ENCODE measurements at places on chromosomes 6 and 20.

GRCh38 chr6:52649536-52650160, 21.3 kb upstream of the TMEM14A start:
- no peak overlapping the region for H3K27ac ChIP-seq
- no peaks in the 10 kb centered on the region for H3K27me3 ChIP-seq
- H3K4me1 ChIP-seq: no peaks in the 10 kb centered on the region
- H3K4me3 ChIP-seq: no peak overlapping the region

- no peaks in the 10 kb centered on the region for H3K27me3 ChIP-seq
- H3K4me1 ChIP-seq: no peaks in the 10 kb centered on the region
- no peaks in the 10 kb centered on the region for H3K36me3 ChIP-seq
- DNase-seq: no peak
- no peak overlapping the region for H3K27ac ChIP-seq
These were observed 12.9 kb downstream of the OR2A4 start for GRCh38 chr6:131688286-131688685.

DNA sequence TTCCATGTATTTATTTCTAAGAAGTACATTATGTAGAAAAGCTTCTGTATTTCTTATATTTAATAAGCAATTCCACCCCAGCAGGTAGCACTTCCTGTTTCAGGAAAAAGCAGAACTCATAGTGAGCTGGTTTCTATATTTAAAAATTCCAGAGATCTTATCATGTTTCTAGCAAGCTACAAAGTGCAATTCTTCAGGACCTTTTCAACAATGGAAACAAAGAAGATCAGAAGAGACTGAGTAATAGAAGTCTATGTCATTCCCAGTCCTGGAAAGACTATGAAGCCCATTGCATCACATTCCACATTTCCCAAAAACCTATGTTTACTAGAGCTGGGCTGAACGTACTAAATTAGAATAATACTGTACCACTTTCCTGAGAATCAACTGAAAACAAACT, 302.6 kb upstream of the NRSN1 start:
- no peak overlapping the region for H3K4me3 ChIP-seq
- H3K27me3 ChIP-seq: no peaks in the 10 kb centered on the region
- no peak overlapping the region for H3K27ac ChIP-seq
- no peaks in the 10 kb centered on the region for H3K36me3 ChIP-seq
- DNase-seq: no peak

- no peak overlapping the region for H3K27ac ChIP-seq
- DNase-seq: peak; percentile 6
- H3K4me3 ChIP-seq: no peak overlapping the region
- no peaks in the 10 kb centered on the region for H3K27me3 ChIP-seq
- H3K36me3 ChIP-seq: no peaks in the 10 kb centered on the region
- no peaks in the 10 kb centered on the region for H3K4me1 ChIP-seq
These were observed 241.9 kb downstream of the ADGRB3 start for GRCh38 chr6:68876792-68877493.

DNA sequence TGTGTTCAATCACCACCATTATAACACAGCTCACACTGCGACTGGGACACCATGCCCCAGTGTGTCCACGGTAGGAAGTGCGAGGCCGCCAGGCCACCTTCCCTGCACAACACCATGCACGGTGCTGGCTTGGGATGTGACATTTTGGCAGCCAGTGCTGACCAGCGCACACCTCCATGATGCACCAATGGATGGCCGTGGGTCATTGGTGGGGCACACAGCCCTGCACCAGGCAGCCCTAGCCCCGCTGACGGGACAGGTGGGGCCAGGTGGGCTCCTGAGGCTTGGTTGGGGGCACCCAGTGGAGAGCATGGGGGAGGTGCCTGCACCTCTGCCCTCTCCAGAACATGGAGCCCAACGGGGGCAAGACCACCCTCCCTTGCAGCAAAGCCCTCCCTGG, 18.2 kb upstream of the FRMD1 start:
- H3K4me3 ChIP-seq: no peak overlapping the region
- no peaks in the 10 kb centered on the region for H3K36me3 ChIP-seq
- no peak overlapping the region for H3K27ac ChIP-seq
- no peaks in the 10 kb centered on the region for H3K4me1 ChIP-seq
- H3K27me3 ChIP-seq: peaks cover 12% of the 10 kb centered on the region

DNA sequence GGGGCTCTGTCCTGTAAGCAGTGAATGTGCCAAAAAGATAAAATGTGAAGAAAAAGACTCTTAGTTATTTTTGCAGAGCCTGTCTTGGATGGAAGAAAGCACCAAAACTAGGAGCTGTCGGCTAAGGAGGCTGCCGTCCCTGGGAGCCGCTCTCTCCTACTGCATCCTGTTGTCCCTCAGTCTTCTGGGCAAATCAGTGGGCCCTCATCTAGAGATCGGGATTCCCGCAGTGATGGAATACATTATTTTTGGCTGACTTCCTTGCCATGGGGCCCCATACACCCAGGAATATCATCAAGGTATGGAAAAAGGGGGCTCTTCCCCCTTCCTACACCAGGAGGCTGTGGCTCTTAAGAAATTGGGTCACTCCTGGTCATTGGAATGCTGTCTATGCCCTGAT, 3.2 kb downstream of the TTLL2 start:
- H3K4me3 ChIP-seq: no peak overlapping the region
- no peaks in the 10 kb centered on the region for H3K36me3 ChIP-seq
- no peak overlapping the region for H3K27ac ChIP-seq
- no peaks in the 10 kb centered on the region for H3K4me1 ChIP-seq
- DNase-seq: no peak

DNA sequence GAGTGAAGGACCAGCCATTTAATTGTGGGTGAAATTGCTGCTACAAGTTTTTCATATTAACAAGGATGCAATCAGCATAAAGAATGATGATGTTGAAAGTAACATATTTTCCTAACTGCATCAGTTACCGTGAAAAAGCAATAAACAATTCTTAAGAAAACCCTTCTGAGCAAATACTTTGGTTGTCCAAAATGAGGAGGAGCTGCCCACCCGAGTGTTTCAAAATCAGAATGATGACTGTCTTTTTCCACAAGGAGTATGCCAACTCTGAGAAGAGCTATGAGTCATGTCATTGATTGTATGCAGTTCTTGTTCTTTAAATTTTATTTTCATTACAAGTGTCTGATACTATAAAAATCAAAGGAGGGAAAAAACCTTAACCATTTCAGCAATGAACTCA, 470.5 kb downstream of the COL12A1 start:
- peak overlapping the region; percentile 27 for H3K27ac ChIP-seq
- peak; percentile 85 for DNase-seq
- no peak overlapping the region for H3K4me3 ChIP-seq

DNA sequence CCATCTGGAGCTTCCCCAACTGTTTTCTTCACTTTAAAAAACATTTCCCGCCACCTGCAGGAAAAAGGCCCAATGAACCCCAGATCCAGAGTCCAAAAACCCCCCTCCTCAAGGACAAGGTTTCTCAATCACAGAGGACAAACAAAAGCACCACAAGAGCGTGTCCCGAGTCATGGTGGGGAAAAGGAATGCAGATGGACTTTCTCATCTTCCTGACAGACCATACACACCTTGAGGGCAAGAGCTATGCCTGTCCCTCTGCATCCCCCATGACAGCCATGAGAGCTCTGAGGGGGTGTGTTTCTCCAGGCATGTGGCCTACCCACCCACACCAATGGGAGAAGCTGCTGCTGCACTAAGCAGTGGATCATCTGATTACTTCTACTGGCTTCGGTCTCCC, 9.0 kb downstream of the PEX6 start:
- no peak overlapping the region for H3K4me3 ChIP-seq
- no peak overlapping the region for H3K27ac ChIP-seq
- H3K27me3 ChIP-seq: no peaks in the 10 kb centered on the region
- no peaks in the 10 kb centered on the region for H3K36me3 ChIP-seq
- DNase-seq: no peak
- peaks cover 6% of the 10 kb centered on the region for H3K4me1 ChIP-seq

- DNase-seq: no peak
- peaks cover 20% of the 10 kb centered on the region for H3K4me1 ChIP-seq
- H3K36me3 ChIP-seq: no peaks in the 10 kb centered on the region
These were observed 91.8 kb downstream of the INSM1 start for GRCh38 chr20:20459726-20460125.

DNA sequence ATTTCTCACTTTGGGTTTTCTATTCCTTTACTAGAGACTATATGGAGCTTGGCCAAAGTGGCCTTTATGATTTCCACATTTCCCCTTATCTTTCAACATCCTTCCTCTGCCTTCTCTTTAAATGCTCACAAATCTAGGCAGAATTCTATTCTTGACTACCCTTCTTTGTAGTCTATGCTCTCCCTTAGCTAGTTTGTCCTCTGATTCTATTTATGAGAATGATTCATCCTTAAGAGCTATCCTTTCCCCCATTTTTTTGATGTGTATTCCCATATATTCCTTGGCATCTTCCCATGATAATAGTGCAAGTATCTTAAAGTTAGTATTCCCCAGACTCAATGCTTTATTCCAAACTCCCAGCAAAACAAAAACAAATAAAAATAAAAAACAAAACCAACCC, 53.1 kb downstream of the IL20RA start:
- no peak overlapping the region for H3K27ac ChIP-seq
- DNase-seq: no peak
- H3K36me3 ChIP-seq: no peaks in the 10 kb centered on the region
- peaks cover 10% of the 10 kb centered on the region for H3K27me3 ChIP-seq
- peaks cover 6% of the 10 kb centered on the region for H3K4me1 ChIP-seq
- no peak overlapping the region for H3K4me3 ChIP-seq

DNA sequence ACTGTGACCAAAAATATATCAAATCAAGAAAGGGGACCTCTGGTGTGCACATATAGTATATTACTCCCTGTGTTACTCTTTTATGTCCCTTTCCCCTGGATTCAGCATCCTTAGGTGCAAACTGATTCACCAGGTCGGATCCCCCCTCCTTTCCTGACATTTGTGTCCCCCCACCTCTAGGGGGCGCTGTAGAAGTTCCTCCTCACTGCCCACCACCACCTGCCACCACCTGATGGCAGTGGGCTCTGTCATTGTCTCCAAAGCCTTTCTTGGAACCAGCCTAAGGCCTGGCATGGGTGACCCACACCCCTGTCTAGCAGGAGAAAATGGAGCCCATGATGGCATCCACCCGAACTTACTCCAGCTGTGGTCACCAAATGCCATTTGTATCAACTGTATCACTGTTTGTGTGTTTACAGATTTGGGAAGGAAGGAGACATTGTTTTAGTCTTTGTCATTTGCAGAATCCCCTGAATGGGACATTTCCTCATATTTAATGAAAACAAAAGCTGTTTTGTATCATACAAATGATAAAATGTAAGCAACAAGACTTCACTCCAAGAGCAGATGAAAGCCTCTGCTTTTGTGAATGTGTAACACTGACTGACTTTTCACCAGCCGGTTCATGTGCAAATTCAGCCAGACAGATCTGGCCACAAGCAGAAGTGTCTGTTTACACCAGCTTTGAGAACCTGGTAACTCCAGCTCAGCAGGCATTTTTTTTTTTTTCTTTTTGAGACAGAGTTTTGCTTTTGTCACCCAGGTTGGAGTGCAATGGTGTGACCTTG, 66.2 kb downstream of the ARMC2 start:
- DNase-seq: no peak
- no peaks in the 10 kb centered on the region for H3K27me3 ChIP-seq
- H3K36me3 ChIP-seq: no peaks in the 10 kb centered on the region
- H3K4me3 ChIP-seq: no peak overlapping the region
- no peak overlapping the region for H3K27ac ChIP-seq

DNA sequence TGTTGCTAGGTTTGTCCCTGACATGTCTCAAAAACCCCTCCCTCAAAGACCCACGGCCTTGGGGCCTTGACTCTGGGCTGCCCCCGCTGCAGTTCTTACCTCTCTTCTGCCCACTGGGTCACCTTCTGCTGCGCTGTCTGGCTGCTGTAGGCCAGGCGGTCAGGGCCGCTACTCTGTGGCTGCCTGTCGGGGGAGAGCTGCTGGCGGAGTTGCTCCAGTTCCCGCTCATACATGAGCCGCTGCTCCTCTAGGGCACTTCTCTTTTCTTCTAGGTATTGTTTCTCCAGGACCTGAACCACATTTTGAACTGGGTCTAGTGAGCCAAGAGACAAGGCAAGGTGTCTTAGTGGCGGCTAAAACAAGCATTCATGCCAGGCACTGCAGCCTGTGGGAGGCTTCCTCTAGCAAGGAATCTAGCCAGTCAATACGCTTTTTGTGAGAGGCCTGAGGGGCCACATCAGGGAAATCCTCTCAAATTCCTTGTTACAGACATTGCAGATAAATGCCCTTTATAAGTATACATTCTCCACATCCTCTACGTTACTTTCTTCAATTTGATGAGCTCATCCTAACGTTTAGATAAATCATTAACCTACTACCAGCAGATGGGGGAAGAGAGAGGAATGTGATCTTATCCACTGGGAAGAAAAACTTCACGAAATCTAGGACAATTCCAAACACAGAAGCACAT, 110.3 kb upstream of the NUP153 start:
- H3K4me3 ChIP-seq: no peak overlapping the region
- H3K27me3 ChIP-seq: no peaks in the 10 kb centered on the region
- H3K4me1 ChIP-seq: no peaks in the 10 kb centered on the region
- no peak for DNase-seq
- H3K36me3 ChIP-seq: peaks cover 6% of the 10 kb centered on the region

- H3K4me3 ChIP-seq: no peak overlapping the region
- H3K27ac ChIP-seq: no peak overlapping the region
- peaks cover 3% of the 10 kb centered on the region for H3K4me1 ChIP-seq
- DNase-seq: no peak
- no peaks in the 10 kb centered on the region for H3K27me3 ChIP-seq
These were observed 144.8 kb downstream of the GJA10 start for GRCh38 chr6:90038961-90039653.

GRCh38 chr6:81304466-81304865, 448.0 kb downstream of the TENT5A start:
- no peaks in the 10 kb centered on the region for H3K36me3 ChIP-seq
- H3K27me3 ChIP-seq: no peaks in the 10 kb centered on the region
- DNase-seq: peak; percentile 21
- H3K4me3 ChIP-seq: no peak overlapping the region

GRCh38 chr6:2228392-2228791, 17.0 kb downstream of the GMDS start:
- no peaks in the 10 kb centered on the region for H3K27me3 ChIP-seq
- peaks cover 6% of the 10 kb centered on the region for H3K4me1 ChIP-seq
- no peaks in the 10 kb centered on the region for H3K36me3 ChIP-seq
- no peak overlapping the region for H3K27ac ChIP-seq
- DNase-seq: no peak

- DNase-seq: no peak
- no peak overlapping the region for H3K4me3 ChIP-seq
- H3K36me3 ChIP-seq: no peaks in the 10 kb centered on the region
- H3K4me1 ChIP-seq: no peaks in the 10 kb centered on the region
- H3K27ac ChIP-seq: no peak overlapping the region
- peaks cover 2% of the 10 kb centered on the region for H3K27me3 ChIP-seq
These were observed 17.1 kb upstream of the IGF2R start for GRCh38 chr6:159951772-159952171.
